NCI-H1930 (cell line): ENCODE measurements at places on chromosomes 3 and 15.

DNA sequence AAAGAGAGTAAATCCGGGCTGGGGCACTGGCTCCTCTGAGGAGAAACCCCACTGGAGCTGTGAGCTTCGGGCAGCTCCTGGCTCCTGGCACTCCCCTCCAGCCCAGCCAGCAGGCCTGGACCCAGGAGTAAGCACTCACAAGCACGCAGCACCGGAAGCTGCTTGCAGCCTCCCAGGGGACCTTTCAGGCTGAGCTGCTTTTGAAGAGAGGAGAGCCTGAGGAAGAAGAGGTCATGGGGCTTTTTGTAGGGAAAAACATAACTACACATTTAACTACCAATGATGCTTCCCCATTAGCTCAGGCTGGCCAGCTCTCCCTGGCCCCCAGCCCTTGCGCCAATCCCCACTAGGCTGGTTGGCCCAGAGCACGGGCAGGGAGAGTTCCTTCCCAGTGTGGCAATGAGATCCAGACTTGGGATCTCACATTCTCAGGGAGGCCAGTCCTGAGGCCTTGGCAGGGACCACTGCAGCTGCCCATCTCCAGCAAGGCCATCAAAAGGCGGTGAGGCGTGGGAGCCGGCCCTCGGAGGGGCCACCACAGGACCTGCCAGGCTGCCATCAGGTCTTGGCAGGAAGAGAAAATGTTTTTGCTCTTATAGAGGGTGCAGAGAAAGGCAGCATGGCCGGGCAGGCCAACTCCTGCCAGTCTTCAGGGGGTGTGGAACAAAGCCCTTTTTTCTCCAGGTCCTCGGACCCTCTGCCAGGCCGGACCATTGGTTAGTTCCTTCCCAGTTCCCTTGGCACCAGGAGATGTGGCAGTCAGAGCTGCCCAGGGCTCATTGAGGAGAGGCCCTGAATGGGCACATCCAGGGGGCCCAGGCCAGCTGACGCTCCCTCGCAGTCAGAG, 41.5 kb upstream of the MFGE8 start:
- DNase-seq, result no peak

- no peak for DNase-seq
Measured at GRCh38 chr3:129702934-129703712, 96.6 kb upstream of the PLXND1 start.

DNA sequence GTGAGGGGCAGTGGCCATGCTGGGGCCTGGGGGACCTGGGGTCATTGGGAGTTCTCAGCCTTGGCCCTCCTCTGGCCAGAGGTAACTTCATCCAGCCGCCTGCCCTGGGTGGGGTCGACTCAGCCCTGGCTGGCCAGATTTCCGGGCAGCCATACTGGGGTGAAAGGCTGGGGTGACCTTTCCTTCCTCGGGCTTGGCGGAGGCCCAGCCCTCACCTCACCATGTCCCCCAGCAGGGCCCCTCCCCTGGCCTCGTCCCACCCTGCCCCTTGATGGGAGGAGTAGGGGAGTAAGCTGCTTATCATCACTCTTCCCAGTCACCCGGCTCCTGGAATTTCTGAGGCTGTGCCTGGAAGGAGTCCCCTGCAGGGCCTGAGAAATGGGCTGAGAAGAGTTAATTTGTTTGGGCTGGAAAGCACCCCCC, 5.4 kb downstream of the SEMA3F start:
- no peak for DNase-seq

DNA sequence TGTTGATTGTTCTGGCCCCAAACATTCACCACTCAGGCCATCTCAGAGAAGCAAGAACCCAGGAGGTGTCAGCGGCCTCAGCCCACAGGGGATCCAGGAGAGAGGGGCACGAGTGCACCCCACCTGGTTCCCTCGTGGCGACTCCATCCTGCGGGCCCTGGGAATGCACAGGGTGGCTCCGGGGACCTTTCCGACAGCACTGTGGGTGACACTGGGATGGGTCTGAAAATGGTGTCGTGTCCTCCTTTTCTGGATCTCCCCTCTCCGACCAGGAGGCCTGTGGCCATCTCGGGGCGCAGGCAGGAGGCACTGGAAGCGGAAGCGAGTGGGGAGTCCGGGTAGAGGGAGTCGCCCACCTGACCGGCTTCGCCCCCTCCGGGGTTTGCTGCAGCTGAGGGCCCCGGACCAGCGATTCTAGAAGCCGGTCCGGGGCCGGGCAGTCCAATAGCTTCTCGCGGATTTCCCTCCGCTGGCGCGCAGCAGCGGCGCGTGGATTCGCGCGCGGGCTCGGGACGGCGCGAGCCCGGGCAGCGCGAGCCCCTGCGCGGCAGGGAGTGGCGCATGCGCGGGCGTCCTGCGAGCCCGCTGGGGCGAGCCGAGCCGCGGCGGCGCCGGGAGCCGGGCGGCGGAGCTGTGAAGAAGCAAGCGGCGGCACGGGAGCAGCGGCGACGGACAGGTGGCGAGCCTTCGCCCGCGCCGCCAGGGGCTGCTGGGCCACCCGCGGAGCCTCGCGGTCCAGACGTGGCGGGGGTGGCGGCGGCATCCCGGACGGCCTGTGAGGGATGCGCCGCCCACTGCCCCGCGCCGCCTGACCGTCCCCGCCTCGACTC, at the start of gene DOCK3:
DOCK3 (plus strand) TSS at position 579 of the 830 bp plus-strand sequence. CDS start 337 bp downstream, outside the sequence.
- peak; percentile 68 for DNase-seq

- no peak for DNase-seq
Measured at GRCh38 chr15:35289024-35289617, 204.0 kb upstream of the NANOGP8 start.

DNA sequence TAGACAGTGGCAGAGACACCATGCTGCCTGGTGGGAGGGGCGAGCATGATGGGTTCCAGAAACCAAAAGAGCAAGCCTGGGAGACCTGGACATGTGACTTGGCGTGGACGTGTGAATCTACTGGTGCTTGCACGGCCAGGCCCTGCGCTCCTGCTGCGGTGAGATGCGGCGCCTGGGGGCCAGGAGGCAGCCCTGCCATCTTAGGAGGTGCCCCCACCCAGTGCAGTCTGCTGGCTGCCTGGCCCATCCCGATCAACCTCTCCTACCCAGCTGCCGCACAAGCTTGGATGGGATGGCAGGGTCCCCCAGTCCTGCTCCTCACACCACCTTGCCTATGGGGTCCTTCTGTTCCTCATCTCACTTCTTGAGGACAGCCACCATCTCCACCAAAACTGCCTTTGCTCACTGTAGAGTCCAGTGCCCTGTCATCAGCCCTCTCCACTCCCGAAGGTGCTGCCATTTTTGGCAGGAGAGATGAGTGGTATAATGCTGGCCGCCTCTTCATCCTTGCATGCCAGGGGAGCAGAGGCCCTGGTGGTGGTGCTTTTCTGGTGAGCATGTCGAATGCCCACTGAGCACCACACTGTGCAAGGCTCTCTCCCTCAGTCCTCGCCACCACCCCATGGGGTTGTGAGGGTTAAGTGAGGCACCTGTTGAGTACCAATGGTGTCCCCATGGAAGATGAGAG, 3.1 kb upstream of the ABTB1 start:
- no peak for DNase-seq

- no peak for DNase-seq
Measured at GRCh38 chr3:48505968-48506504, 2.1 kb upstream of the SHISA5 start.

DNA sequence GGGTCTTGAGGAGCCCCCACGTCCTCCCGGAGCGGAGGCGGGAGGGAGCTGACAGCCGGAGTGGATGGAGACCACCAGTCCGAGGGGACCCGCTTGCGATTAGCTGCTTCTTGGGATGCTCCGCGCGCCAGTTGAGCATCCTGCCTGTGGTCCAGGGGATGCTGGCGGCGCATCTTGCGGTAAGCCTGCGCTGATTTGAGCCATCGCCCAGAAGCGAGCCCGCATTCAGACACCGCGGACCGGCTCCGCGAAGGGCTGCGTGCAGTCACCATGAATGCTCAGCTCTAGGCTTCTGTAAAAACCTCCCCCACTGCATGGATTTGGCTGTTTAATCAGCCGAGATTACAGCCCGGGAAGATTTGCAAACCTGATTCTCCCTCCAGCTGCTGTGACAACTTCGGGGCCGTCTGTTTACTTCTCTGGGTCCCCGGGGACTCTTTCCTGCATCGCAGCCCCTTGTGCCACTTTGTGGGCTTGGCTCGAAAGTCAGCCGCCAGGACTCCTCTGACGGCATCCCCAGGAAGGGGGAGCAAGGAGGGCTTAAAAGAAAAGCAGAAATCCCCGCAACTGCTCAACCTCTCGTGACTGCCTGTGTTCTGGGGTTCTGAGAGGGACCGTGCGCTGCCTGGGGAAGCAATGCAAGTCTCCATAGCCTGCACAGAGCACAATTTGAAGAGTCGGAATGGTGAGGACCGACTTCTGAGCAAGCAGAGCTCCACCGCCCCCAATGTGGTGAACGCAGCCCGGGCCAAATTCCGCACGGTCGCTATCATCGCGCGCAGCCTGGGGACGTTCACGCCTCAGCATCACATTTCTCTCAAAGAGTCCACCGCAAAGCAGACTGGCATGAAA, 171.1 kb downstream of the KCNAB1 start:
- no peak for DNase-seq

GRCh38 chr15:70008697-70009290, 88.9 kb downstream of the TLE3 start:
- no peak for DNase-seq

DNA sequence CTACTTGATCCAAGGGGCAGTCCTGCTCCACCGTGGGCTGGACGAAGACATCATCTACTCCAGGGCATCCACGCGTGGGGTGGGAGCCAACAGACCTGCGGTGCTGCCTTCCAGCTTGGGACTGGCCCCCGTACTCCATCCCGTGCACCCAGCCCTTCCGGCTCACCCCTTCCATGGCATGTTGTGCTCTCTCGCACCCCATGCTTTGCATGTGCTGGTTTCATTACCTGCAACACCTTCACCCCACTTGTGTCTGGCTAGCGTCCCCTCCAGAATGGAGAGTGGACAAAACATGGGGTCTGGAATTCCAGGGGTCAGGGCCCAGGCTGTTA, 30.2 kb downstream of the SEMA7A start:
- no peak for DNase-seq

GRCh38 chr3:136380530-136380929, 130.4 kb downstream of the PCCB start:
- DNase-seq, result no peak

DNA sequence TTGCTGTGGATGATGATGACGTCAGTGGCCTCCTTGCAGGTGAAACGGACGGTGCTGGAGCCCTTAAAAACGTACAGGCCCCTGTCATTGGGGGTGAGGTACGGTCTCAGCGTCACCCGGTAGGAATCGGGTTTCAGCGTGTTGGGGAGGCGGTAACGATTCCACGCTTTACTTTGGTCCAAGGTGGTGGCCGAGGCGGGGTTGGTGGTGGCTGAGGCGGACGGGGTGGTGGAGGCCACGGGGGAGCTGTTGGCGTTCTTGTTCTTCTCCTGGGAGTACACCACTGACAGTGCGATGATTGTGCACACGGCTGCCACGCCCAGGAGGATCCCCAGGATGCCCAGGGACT, 8.5 kb downstream of the ANPEP start:
- no peak for DNase-seq

DNA sequence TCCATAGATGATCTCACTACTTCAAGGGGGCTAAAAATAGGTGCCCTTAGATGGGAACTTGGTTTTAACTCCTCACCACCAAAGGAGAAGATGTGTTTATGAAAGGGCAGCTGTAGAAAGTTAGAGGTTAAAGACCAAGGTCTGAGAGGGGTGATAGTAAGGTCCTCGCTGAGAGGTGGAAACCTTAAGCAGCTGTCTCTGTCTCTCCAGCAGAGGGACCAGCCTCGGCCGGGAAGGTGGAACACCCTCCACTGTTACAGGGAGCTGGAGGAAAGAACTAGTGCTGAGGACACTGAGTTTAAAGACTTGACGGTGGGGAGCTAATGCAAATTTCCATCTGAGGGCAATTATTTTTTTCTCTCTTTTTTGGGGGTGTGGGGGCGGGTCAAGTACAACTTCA, 8.9 kb upstream of the RLBP1 start:
- no peak for DNase-seq

DNA sequence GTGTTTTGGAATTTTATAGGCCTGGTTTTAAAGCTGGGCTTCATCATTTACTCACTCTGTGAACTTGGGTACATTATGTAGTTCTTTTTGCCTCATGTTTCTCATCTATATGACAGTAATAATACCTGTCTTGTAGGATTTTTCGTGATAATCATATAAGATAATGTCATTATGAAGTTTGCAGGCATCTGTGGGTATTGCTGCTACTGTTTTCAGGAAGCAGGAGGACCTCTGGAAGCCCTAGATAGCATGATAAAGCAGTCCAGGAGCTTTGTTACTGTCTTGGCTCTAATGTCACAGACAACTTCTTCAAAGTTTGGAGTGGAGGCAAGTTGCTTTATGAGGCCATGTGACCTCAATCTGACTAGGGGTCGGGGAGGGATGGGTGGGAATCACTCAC, 145.0 kb upstream of the MEIS2 start:
- DNase-seq, result no peak

DNA sequence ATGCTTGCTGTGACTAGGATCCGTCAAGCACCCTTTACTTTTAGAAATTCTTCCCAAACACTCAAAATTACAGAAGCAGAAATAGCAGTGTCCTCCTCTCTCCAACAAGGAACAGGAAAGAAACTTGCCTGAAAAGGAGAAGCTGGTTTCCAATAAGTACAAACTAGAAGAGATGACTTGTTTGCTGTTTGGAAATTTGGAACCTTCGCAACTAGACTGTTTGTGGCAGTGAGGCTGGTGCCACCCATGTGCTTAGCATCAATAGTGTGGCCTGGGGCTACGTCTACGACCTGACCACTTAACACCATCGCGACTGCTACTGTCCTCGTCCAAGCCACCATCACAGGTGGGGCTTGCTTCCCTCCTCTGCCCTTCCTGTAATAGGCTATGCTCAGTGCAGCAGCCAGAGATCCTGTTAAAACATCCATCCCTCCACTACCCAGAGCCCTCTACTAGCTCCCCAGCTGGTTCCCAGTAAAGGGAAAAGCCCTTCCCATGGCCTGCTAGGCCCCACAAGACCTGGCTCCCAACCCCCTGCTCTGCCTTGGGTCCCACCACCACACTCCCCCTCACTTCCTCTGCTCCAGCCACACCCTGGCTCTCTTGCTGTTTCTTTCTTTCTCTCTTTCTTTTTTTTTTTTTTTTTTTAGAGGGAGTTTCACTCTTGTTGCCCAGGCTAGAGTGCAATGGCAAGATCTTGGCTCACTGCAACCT, 52.6 kb upstream of the CCR2 start:
- no peak for DNase-seq

DNA sequence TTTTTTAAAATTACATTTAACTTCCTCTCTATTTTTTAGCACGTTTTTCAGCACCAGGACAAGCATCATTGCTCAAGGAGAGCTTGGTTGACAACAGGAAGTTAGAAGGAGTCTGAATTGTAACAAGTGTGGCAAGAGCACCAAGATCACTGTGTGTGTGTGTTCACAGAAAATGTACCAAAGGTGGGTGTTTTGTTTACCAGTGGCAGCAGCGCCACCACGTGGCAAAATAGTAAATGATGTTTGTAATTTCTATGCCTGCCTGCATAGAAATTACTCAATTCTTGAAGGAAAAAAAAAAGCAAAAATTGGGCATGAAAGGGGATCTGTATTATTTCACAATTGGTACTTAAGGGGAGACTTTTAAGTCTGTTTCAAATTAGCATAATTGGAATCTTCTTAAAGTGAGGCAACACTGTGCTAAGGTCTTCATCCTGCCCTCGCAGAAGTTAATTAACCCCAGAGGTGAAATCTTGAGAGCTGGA, 7.4 kb upstream of the U2SURP start:
- peak; percentile 36 for DNase-seq
